Stimulated activated CD8-positive, alpha-beta memory T cell treated with anti-CD3 and anti-CD28 coated beads, Interleukin-7, amount 100 ng/mL, for 48 hours (primary cell): ENCODE measurements at places on chromosomes 11 and 22.

GRCh38 chr11:118896921-118897591 is 13.4 kb downstream of the CXCR5 start:
- no peak for DNase-seq

DNA sequence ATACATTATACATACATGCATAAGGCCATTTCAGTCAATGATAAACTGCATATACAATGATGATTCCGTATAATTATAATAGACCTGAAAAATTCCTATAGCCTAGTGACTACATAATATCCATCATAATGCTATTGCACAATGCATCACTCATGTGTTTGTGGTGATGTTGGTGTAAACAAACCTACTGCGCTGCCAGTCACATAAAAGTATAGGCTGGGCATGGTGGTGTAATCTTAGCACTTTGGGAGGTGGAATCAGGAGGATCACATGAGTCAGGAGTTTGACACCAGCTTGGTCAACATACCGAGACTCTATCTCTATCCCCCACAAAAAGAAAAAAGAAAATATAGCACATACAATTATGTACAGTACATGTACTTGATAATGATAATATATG is 163.7 kb upstream of the DDI1 start:
- no peak for DNase-seq

GRCh38 chr11:120121914-120122473 is 15.9 kb downstream of the TRIM29 start:
- no peak for DNase-seq

GRCh38 chr11:113876798-113877669 is 1.7 kb upstream of the USP28 start:
- no peak for DNase-seq

DNA sequence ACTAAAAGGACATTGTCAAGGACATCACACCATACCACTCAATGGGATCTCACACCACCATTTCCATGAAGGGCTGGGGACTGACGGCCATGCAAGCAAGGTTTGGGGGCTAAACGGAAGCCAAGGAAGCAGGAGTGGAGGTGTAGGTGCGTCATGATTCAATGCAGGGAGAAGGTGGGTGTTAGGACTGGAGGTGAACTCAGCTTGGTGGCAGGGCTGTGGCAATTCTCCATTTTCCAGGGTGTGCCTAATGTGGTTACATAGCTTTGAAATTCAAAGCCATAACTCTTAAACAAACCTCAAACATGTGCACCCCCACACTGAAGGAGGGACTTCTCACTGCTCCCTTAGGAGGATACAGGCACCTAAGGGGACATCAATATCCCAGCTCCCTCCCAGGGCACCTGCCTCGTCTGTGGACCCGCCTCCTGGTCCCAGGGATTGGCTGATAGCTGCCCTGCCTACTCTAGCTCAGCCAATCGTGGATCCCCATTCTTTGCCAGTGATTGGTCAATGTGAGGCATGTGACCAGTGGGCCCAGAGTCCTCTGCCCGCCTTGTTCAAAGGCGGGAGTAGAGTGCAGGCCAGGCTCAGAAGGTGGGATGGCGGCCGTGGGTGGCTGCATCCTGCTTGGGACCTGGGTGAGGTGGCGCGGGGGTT is 64.6 kb downstream of the CTTN start:
- DNase-seq = no peak
